GM12864 (cell line): ENCODE measurements at places on chromosomes 12 and 14.

DNA sequence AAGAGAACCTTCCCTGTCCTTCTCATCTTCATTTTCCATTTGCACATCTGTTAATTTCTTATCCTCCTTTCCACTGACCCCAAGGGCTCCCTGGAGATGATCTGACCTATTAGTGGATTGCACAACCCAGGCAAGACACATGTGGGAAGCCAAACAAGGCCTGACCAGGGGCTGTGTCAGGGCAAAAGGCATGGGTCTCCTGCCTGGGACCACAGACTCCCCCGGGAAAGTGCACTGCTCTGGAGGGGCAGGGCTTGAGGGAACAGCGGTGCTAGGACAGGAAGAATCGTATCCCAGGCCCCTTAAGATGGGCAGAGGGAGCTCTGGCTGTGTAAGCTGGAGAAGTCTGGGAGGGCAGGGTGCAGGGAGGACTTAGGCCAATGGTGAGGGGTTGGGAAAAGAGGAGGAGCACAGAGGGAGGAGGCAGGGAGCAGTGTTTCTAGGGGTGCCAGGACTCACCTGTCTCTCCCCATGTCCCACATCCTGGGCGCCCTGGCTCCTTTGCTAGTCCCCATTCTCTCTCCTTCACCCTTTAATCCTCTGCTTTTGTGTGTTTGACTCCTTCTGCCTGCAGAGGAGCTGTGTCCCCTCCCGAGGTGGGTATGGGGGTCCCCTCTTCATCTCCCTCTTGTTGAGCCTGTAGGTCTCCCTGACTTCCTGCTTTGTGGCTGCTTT lies 25.3 kb downstream of the PLEKHG3 start:
- no peak for DNase-seq

- peak; percentile 37 for DNase-seq
Measured at GRCh38 chr14:61671082-61671481, 24.2 kb upstream of the HIF1A start.

- DNase-seq: no peak
Measured at GRCh38 chr12:106096376-106096775, 42.4 kb downstream of the NUAK1 start.

GRCh38 chr14:53564870-53565269 lies 391.8 kb downstream of the BMP4 start:
- no peak for DNase-seq

- DNase-seq: no peak
Measured at GRCh38 chr14:75044322-75044721, 6.9 kb downstream of the MLH3 start.

GRCh38 chr12:113702276-113702675 lies 230.6 kb upstream of the LHX5 start:
- no peak for DNase-seq

DNA sequence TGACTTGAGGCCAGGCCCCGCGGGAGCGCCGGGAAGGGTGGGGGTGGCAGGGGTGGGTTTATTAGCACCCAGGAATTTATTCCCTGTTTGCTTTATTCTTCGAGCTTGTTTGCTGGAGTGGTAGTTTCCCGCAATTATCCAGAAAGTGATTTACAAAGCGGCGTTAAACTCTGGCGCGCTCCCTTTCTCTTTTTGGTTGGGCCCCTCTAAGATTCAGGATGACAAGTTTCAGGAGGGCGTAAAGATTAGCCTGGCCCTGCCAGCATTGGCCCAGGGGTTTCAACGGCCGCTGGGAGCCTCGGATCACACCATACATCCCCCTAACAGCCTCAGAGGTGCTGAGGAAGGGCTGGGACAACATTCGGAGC lies 444 bp upstream of the NKX2-8 start:
- DNase-seq: no peak

DNA sequence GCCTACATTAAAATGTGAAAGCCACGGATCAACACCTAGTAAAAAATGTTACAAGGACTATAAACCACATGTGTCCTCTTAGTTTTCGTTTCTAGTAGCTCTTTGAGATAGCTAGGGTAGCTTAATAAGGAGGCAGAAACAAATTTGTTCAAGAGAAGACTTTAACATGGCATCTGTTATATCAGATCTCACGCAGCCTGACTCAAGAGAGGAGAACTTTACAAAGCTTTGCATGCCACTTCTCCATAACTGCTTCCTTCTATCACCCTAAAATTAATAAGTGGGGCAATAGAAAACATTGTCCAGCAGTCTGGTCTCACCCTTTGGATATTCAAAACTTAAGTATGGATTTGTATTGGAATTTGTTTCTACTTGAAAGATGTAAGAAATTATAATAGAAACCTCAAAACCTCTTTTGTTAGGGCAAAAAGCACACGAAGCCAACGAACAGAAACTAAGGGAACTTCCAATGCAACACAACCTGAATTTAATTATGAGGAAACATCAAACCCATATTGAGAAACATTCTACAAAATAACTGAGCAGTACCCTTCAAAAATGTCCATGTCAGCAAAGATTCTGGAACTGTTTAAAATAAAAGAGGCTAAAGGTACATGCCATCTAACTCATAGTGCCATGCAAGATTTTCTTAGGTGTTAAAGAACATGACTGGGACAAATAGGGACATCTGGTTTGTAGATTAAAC lies 194.8 kb downstream of the LRIG3 start:
- no peak for DNase-seq

DNA sequence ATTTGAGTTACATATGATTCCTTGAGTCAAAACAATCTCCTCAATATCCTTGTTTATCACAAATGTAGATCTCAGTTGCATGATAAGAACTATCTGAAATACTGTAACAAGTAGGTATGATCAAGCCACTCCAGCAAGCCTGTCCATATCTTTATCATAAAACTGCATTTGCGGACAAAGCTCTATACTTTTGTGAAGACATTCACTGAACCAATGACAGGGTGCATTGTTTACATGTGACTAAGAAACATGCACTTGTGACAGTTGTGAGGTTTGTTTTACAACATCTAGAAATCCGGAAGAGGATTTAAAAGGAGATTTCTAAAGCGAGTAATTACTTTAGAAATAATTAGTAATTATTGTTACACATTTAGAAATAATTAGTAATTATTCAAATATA lies 111.7 kb downstream of the PPP2R5E start:
- no peak for DNase-seq

DNA sequence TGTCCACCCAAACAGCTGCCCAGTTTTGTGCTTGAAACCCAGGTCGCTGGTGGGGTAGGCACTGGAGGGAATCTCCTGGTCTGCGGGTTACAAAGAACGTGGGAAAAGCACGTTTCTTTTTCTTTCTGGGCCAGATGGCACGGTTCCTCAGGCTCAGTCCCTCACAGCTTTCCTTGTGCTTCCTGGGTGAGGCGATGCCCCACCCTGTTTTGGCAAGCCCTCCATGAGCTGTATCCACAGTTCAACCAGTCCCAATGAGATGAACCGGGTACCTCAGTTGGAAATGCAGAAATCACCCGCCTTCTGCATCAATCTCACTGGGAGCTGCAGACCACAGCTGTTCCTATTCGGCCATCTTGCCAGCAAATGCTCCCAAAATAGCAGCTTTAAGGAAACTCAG lies 51.4 kb upstream of the TMTC2 start:
- DNase-seq: no peak

DNA sequence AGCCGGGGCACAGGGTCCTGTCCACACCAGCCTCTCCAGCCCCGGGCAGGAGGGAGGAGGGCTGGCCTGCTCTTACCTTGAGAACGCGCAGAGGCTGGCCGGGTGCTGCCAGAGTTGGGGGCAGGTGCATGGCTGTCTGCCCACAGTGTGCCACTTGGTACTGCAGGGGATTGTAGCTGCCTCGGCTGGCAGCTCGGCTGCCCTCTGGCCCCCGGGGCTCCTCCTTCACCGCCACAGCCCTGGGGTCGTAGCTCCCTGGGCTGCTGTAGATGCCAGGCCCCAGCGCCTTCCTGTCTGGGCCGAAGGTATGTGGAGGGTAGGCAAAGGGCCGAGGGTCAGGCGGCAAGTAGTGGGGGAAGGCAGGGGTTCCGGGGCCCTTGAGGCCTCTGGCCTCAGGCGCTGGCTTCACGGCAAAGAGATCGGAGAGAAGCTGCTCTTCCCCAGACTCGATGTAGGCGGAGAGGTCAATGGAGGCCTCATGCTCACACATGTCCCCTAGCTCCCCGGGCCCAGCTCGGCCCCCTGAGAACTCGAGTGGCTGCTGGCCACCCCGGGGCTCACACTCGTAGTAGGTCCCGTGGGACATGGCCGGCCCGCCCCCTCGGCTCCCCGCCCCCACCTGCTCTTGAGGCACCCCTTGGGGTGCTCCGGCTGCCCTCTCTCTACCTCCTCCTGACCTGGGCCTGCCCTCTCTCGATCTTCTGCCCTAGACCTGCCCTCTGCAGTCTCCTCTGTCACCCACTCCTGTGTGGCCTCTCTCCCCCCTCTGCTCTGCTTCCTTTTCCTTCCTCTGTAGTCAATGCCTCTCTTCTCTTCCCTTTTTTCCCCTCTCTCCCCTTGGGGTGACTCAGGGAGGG lies at the start of gene CEBPE:
TSS of gene CEBPE (minus strand) at position 750 of the 857 bp plus-strand sequence. CDS start at position 586, 164 bp downstream.
- DNase-seq: no peak

- no peak for DNase-seq
Measured at GRCh38 chr12:6635375-6635855, 344 bp downstream of the LPAR5 start.

GRCh38 chr12:77213319-77213718 lies 147.9 kb upstream of the E2F7 start:
- DNase-seq: no peak

DNA sequence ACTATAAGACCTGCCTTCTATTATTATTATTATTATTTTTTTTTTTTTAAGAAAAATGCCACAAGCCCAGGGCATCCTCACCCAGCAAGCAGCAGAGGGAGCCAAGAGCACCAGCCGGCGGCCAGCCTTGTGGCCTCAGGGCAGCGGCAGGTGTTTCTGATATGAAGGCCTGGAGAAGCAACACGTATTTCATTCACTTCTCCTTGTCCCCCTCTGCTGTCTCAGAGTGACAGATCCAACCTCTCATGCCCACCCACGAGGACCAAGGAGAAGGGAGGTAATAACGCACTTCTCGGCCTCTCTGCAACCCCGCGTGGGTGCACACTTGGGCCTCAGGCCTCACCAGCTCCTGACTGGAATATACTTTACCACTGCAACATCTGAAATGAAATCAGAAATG lies 25.4 kb downstream of the CDC42BPB start:
- DNase-seq: no peak

DNA sequence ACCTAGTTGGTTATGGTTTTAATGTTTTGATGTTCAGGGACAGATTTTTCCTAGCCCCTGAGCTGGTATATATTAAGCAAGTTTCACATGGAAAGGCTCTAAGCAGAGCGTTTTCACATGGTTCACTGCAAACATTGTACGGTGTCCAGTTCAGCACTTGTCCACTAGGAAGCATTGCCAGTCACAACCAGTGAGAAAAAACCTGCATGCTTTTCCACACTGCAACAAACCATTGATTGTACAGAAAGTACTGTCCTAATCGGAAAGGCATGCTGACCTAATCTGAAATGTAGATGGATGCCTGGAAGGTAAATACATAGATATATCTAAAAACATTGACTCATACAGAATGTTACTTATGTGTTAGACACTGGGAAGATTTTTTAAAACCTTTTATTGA lies 25.0 kb upstream of the NPAS3 start:
- DNase-seq: no peak

- DNase-seq: no peak
Measured at GRCh38 chr12:114186241-114187002, 219.5 kb downstream of the TBX5 start.

DNA sequence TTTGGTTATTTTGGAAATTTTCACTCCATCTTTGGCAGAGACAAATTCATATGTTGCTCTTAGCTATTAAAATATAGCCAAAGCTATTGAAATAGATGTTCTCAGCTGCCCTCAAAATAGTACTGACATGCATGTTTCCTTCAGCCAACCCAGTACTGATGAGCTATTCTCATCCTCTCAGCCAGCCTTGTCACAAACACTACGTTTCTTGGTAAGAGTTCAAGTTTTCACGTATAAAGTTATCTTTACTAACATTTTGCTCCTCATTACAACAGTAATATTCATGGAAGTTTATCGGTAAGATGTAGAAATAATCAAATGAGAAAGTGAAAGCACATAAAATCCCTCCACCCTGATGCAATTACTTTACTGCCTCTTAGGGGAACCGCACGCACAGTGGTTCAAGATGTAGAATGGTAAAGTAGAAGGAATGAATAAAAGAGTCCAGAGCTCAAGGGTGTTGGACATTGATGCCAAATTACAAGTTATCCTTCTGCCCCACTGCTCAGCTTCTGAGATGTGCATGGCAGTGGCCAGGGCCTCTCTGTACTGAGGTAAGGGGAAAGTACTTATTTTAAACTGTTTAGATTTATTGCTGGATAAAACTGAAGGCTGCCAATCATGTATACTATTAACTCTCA lies 20.7 kb downstream of the GCH1 start:
- no peak for DNase-seq

DNA sequence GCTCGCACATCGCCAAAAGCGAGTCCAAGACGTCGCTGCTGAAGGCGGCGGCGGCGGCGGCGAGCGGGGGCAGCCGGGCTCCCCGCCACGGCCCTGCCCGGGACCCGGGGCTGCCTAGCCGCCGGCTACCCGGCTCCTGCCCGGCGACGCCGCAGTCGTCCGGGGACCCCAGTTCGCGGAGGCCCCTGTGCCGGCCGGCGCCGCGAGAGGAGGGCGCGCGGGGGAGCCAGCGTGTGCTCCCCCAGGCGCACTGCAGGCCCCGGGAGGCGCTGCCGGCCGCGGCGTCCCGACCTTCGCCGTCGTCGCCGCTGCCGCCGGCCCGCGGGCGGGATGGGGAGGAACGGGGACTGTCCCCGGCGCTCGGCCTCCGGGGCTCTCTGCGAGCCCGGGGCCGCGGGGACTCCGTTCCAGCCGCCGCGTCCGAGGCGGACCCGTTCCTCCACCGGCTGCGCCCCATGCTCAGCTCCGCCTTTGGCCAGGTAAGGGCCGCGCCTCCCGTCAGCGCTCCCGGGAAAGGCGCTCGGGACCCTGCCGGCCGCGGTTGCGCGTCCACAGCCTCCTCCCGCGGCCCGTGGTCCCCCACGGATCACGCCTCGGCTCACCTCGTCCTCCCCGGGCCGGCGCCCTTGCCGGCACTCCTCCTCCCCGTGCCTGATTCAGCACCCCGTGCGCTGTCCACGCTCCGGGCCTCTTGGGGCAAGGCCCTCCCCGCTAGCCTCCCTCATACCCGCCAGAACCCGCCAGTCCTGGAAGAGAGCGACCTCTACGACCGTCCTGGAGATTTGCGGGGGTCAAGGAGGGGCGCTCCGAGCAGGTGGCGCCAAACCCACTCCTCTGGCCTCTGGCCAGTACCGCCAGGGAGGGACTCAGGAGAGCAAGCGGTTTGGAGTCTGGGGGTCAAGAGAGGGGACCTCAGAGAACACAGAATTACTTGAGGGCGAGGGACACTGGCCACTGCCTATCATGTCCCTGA lies 721 bp downstream of the CABP1 start:
- no peak for DNase-seq

- DNase-seq: peak; percentile 44
Measured at GRCh38 chr14:91911474-91912032, 35.9 kb downstream of the FBLN5 start.

- no peak for DNase-seq
Measured at GRCh38 chr14:58637040-58637390, 747 bp upstream of the DACT1 start.

DNA sequence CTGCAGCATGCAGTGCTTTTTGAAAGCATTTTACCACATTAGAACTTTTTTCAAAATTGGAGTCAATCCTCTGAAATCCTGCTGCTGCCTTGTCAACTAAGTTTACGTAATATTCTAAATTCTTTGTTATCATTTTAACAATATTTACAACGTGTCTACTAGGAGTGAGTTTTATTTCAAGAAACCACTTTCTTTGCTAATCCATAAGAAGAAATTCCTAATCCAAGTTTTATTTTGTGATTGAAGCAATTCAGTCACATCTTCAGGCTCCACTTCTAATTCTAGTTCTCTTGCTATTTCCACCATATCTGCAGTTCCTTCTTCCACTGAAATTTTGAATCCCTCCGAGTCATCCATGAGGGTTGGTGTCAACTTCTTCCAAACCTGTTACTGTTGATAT lies 25.4 kb downstream of the PRORP start:
- DNase-seq: no peak
